ENCODE measurements at places on chromosomes 6 and 20. TPM values are rescaled to one million over a fixed set of nuclear protein-coding genes. Genes with fewer than 3 reads are reported as not detected.

FAM83D gene
- polyA plus RNA-seq: 16.2 TPM

DNA sequence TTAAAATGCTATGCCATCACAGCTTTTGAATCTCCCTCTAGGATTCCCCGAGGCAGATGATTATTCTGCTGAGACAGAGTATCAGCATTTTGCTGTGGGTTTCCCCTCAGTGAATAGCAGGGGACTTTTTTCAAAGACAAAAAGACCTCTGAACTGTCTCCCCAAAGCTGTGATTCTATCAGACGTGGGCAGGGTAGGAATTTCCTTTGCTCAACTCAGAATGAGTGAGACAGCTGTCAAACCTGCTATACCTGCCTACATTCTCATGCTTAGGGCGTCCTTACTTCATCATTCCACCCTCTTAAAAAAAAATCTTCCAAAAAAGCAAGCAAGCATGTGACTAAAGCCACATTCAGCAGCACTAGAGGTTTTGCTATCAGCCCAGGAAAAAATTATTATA is 147.6 kb upstream of the FAM83B start:
- DNase-seq: no peak

DNA sequence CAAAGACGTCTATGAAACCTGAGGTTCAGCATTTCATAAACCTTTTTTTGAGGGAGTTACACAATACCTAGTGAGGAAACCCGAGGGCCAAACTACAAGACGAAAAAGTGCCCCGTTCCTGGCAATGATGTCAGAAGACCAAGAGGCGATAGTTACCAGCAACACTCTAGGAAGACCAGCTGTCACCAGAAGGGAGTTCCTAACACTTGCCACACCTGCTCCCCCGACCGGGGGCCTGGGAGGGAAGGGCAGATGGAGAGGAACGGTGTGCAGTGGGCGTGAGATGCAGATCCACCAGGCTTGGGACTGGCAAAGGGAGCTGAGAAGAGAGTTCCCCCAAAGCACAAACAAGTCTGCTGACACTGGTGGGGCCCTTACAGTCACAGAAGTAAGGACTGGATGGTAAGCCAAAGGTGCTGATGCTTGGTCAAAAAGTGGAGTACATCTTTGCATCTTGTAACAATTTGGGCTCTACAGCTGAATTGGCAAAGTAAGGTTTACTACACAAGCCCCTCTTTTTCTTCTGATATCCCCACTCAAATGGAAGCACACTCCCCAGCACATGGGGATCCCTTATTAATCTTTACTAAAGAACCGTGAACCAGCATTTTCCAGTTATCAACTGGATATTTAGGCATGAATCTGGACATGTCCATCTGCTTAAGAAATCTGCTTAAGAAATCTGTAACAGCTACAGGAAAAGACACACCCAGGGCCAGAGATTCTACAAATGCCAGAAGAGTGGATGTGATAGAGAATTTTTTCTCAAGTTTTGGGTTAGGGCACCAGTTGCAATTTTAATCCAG is 38.5 kb downstream of the PANK2 start:
- no peak for DNase-seq

- DNase-seq: no peak
Observed at GRCh38 chr20:59378396-59378795, 78.0 kb downstream of the EDN3 start.

DNA sequence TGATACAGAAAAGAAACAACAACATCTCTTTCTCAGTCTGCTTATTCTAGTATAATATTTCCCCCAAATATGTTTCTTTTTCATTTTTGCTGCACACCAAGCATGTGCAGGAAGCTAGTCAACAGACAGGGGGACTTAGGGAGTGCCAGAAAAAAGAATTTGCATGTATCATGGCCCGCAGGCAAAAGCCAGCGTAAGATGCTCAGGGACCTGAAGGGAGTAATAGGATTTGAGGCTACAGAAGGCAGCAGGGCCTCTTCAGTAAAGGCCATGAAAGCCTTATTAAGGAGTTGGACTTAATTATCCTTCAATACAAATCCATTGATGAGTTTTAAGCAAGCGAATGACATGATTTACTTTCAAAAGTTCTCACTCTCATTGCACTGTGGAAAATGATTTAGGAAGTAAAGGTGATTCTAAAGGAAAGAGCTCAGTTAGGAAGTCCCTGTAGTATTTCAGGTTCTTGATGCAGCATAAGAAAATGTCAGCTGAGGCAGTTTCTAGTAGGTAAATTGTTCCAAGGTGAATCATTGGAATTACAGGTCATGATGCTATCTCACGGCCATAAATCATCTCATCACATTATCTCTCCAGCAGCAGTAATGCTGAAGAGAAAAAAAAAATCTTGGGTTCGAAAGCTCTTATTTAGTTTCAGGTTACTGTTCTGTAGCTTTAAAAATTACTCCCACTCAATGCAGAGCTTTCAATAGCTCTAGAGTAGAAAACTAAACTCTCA is 94.8 kb downstream of the PTCHD4 start:
- no peak for DNase-seq

DNA sequence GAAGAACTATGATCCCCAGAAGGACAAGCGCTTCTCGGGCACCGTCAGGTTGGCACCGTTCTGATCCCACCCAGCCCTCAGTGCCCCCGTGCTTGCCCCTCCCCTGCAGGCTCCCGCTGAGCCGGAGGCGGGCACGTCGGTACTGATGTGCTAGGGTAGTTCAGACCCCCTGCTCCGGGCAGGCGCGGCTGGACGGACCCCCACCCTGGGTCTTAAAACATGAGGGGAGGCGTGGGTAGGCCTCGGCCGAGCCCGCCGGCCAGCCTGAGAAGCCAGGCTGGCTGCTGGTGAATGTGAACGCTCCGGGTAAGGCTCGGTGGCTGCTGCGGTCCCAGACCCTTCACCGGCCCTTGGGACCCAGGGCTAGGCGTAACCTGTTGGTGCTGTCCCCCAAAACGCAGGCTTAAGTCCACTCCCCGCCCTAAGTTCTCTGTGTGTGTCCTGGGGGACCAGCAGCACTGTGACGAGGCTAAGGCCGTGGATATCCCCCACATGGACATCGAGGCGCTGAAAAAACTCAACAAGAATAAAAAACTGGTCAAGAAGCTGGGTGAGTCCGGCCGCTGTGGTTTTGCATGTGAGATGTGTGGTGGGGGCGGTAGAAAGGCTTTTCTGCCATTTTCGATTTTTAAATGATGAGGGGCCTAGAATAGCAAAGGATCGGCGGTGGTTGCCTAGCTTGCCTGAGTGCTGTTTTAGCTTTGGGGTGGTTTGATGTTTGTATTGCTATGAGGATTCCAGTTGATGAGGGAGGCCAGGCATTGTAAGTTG is 964 bp downstream of the RPL10A start:
- DNase-seq: no peak

DNA sequence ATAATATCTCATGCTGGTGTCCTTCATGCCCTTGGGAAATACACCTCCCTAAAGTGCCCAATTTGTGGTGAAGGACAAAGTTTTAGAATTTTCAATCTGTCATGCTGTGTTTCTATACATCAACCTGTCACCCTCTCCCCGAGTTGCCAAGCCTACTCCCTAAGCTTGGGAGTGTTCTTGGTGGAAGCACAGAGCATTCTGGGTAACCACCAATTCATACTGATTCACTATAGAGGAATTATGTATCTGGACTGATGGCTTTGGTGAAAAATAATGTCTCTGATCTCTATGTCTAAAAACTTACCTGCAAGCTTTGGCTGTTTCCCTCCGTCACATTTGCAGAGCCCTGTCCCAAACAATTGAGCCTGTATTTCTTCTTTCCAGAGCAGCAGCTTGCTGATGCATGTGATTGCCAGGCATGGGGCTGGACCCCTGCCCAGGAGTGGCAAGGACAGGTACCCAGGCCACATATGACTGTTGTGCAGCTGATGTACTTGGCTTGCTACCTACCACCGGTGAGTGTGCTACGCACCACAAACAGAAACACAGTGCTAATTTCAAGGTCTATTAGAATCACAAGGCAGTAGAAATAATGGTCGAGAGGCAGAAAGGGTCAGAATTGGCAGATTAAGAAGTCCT is 202.8 kb upstream of the CITED2 start:
- no peak for DNase-seq

Measured in right lung (tissue), 10 donors.